ENCODE measurements at places on chromosomes 3 and 15.

- no peak for DNase-seq
Measured at GRCh38 chr3:17817545-17817944, 75.1 kb upstream of the TBC1D5 start.

DNA sequence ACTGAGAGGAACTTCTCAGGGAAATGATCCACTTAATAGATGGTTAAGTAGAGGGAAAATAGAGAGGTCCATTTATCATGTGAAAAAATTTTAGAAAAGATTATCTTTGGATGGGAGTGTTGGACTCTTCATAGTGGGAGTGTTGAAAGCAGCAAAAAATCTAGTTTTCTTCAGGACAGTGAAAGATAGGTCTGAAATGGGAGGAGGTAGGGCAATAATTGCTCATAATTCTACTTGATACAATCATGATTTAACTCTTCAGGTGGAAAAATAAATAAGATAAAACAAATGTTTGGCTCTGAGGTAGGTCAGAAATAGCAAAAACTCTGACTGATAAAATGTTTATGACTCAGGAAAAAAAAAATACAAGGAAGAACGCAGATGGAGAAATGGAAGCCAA lies 144.1 kb upstream of the DPH6 start:
- DNase-seq, result no peak

- no peak for DNase-seq
Measured at GRCh38 chr15:90451053-90451850, 63.2 kb downstream of the IQGAP1 start.

- no peak for DNase-seq
Measured at GRCh38 chr3:79081335-79081734, 686.5 kb downstream of the ROBO1 start.

- DNase-seq, result no peak
Measured at GRCh38 chr15:80999623-81000036, 1.1 kb upstream of the TLNRD1 start.

GRCh38 chr3:10392906-10393461 lies 72.1 kb upstream of the SEC13 start:
- no peak for DNase-seq

Data from stimulated activated CD4-positive, alpha-beta T cell treated with anti-CD3 and anti-CD28 coated beads, TNF-alpha, amount 100 ng/mL, for 1 hour (primary cell).